ENCODE measurements at places on chromosomes 16 and 17.

DNA sequence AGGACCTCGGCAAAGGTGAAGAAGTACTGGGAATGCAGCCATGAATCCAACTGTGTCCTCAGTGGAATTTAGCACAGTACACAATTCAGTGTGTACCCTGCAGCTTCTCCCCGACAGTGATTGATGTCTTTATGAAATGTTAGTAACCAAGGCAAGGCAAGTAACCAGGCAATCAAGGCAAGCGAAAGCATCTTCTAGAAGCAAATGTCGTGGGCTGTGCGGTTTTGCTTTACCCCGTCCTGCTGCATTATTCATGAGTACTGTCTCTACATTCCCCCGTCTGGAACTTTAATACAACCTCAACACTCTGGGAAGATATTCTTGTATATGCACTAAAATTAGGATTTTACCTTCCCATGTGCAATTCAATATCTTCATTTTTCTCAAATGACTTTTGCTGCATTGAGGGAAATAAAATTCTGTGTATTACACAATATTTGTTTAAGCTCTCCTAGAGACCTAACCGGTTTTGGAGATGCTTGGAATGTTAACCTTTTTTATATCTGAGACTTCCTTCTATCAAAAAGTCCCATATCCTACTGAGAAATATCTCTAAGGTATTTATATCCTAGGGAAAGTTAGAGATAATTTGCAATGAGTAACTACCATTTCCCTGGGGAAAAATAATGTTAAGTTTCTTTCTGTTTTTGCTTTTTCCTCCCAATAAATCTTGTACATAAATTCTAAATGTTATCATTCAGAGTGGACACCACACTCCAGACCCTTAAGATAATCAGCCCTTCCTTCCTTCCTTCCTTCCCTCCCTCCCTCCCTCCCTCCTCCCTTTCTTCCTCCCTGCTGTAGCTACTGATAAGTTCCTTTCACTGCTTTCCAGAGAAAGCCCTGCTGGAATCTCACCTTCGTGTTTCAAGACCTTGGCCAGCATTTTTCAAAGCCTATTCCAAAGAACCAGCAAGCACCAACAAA, 51.9 kb upstream of the ADORA2B start:
- DNase-seq, result no peak

GRCh38 chr16:30951750-30952149, 2.9 kb downstream of the ORAI3 start:
- DNase-seq, result no peak

- DNase-seq, result no peak
Measured at GRCh38 chr17:52128721-52129120, 29.8 kb downstream of the CA10 start.

DNA sequence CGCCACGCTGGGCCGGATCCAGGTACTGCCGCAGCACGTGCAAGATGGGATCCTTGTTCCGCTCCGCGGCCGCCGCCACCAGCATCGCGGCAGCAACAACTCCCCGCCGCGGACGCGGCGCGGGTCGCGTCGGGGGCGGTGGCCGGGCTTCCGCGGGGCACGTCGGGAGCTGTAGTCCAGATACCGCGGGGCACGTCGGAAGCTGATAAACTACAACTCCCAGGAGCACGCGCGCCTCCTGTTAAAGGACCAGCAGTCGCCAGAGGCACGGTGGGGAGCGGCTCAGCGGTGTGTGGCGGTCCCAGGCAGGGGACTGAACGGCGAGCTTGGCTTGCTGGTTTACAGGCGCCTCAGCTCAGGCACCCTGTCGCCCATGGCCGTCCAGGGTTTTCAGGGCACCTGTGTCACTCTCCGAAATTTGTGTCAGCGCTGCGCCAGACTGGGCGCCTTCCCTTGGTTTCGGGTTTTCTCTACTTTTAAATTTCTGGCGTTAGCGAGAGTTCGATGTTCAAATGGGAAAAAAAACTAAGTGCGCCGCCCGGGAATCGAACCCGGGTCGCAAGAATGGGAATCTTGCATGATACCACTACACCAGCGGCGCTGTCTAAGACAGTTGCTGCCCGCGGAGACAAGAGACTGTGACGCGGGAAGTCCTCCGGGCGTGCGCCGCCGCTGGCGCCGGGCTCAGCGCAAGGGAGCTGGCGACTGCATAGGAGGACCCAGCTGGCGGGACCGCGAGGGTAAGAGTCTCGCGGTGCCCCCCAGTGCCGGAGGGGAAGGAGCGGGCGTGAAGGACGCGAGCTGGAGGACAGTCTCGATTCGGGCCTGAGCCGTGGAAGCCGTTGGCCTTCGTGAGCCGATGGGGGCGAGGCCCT, at the start of gene METTL26:
Gene METTL26, minus strand, starts transcription at position 100 of the 875 bp plus-strand sequence. Its CDS starts 15 bp downstream, at position 85.
- peak; percentile 78 for DNase-seq

DNA sequence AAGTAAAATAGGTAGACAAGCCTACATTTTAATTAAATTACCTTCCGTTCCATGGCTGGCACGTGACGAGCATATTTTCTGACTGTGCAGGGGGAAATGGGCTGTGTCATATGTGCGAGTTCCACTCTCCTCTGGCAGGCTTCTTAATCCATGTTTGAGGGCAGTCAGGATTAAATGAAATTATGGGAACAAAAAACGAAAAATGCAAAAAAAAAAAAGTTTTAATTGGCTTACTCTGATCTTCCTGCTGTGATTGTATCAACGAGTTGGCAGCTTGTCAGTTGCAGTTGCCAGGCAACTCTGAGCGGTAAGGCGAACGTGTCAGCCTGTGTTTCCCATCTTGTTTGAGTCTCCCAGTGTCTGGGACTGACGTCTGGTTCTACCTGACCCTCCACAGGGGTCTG, 302.9 kb upstream of the XYLT1 start:
- no peak for DNase-seq

DNA sequence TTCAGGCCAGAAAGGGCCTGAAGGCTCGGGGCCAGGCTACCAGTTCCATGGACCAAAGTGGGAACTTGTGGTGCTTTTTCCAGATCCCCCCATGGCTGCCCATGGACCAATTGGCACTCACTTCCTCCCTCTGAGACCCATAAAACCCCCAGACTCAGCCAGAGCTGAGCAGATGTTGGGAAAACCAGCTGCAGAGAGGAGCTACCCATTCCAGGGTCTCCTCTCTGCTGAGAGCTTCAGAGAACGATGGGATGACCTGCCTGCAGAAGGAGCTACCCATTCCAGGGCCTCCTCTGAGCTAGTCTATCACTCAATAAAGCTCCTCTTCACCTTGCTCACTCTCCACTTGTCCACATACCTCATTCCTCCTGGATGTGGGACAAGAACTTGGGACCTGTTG, 52.2 kb upstream of the MED9 start:
- no peak for DNase-seq

- no peak for DNase-seq
Measured at GRCh38 chr16:66798161-66798560, 3.2 kb downstream of the TERB1 start.

DNA sequence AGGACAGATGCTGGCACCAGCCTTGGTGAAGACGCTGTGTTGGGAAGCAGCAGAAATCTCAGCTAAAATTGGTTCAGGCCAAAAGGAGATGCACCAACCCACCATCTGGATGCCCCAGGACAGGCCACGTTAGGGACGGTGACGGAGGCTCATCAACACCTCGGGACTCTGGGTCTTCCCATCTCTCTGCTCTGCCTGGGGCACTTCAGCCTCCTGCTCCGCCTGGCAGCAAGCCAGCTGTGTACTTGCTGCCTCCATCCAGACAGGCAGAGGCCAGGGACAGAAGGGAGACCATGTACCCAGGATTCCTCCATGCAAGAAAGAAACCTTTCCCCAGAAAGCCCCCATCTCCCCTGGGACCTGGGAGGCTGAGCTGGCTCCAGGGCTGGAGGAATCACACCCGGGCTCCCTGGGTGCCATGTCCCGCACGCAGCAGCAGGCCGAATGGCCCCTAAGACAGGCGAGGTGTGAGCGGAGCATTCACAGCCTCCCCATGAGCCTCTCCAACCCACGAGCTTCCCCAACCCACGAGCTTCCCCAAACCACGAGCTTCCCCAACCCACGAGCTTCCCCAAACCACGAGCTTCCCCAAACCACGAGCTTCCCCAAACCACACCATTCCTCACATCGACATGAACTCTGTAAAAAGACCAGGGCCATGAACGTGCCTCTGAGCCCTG, 274.5 kb downstream of the C16orf95 start:
- no peak for DNase-seq

GRCh38 chr16:65944361-65944760, 422.1 kb upstream of the CDH5 start:
- DNase-seq, result no peak

DNA sequence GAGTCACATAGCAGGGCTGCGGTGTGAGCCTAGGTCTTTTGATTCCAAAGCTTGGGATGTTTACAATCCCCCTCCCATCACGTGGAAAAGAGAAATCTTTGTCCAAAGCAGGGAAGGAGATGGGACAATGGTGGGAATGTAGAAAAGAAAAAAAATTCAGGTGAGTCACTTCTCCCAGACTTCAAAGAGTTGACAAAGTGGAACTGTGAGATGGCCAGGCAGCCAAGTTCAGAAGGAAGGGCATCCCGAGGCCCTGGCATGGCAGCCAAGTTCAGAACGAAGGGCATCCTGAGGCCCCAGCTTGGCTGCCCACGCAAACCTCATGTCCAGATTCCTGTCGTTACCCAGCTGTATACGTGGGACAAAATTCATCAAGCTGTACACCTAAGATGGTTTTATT, 47.5 kb downstream of the FOXL1 start:
- no peak for DNase-seq

GRCh38 chr17:78839762-78840529, 668 bp downstream of the USP36 start:
- DNase-seq, result no peak

DNA sequence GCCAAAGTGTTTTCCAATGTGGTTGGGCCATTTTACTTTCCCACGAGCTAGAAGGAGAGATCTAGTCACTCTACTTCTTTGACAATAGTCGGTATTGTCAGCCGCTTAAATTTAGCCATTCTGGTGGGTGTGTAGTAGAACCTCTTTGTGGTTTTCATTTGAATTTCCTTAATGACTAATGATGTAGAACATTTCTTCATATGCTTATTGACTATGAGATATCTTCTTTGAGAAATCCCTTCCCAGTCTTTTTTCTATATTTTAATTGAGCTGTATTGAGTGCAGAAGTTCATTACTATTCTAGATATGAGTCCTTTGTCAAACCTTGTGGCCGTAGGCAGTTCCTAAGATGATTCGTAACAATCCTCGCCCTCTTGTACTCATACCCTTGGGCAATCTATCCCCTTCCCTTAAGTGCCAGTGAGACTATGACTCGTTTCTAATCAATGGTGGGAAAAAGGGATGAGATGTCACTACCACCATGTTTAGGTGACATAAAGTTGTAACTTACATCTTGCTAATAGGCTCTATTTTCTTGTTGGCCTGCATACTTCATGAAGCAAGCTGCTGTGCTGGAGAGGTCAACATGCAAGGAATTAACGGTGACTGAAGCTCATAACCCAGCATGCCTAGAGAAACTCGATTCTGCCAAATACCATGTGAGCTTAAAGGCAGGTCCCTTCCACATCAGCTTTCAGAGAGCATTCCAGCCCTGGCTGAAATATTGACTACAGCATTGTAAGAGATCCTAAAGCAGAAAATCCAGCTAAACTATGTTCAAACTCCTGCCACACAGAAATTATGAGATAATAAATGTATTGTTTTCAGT, 817.9 kb upstream of the SOX9 start:
- no peak for DNase-seq

GRCh38 chr17:65323049-65323448, 185.9 kb downstream of the RGS9 start:
- no peak for DNase-seq

- no peak for DNase-seq
Measured at GRCh38 chr17:45291171-45291805, 25.5 kb downstream of the MAP3K14 start.

DNA sequence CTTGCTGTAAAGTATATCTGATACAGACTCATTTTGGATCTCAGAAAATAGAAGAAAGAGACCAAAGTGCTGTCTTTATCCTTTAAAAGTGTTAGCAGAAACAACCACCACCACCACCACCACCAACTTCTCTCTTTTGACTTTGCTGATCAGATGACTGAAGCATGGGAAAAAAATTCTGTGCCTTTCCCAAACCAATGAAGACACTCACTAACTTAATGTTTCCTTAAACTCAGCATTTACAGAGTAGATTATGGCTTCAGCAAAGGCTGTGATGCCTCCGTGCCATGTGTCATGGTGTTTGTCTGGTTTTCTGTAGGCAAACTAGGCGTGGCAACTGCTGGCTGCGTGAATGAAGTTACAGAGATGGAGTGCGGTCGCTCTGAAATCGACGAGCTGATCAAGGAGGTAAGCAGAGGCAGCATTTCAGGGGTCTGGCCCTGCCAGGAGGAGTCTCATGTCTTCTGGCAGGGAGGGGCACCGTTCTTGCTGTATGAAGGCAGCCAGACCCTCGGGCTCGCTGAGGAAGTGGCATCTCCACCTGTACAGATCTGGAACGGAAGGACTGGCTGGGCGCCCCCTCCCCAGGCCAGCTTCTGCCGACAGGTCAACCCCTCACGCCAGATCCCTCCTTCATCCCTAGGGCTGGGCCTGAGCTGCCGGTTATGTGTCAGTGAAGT, 12.4 kb downstream of the IRF8 start:
- no peak for DNase-seq

DNA sequence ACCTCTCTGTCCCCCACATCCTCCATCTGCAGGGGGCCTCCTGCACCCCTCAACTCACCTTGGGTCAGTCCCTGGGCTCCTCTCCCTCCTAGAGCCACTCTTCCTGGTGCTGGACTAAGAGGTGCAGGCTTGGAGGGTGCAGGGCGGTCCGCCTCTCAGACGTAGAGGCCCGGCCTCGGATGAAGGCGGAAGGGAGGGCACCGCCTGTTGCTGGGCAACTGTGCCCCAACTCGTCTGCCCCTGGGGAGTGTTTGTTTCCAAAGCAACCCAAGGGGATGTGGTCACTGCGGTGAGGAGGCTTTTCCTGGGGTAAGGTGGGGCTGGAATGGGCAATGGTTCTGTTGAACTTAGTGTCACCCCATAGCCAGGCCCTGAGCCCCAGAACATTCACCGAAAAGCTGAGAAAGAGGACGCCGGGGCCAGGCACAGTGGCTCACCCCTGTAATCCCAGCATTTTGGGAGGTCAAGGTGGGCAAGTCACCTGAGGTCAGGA, at the start of gene C16orf54:
Gene C16orf54, minus strand, starts transcription at position 138 of the 493 bp plus-strand sequence. CDS start 1,039 bp downstream, outside the sequence.
- DNase-seq, result no peak

- no peak for DNase-seq
Measured at GRCh38 chr17:74063439-74063838, 140.0 kb upstream of the RPL38 start.

DNA sequence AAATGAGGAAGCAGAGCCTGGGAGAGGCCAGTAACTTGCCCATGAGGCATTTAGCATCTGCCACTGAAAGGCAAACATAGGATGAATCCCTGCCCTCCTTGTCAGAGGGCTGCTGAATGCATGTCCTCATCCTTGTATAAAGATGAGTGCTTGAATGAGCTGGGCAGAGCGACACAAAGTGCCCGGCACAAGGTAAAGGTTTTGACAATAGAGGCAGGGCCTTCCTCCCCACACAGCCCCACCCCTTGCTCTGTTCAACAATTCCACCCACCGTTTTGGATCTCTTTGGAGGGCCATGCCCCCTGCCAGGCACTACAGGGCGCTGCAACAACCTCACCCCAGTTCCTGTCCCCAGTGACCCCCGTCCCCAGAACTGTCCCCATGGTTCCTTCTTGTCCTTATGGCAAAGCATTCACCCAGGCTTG, 1.4 kb upstream of the KRT19 start:
- DNase-seq, result no peak

All from fibroblast of skin of left biceps (primary cell).